Stimulated activated CD8-positive, alpha-beta memory T cell treated with anti-CD3 and anti-CD28 coated beads, Interleukin-2, amount 100 ng/mL, for 1 hour (primary cell): ENCODE measurements at places on chromosomes 11 and 22.

GRCh38 chr11:130085671-130086290 lies 16.1 kb downstream of the APLP2 start:
- DNase-seq, result no peak

GRCh38 chr22:45291931-45292290 lies 7.2 kb downstream of the UPK3A start:
- DNase-seq, result no peak

- no peak for DNase-seq
Measured at GRCh38 chr11:24531528-24531927, 34.7 kb downstream of the LUZP2 start.

- no peak for DNase-seq
Measured at GRCh38 chr11:7531011-7531410, 17.2 kb downstream of the PPFIBP2 start.

DNA sequence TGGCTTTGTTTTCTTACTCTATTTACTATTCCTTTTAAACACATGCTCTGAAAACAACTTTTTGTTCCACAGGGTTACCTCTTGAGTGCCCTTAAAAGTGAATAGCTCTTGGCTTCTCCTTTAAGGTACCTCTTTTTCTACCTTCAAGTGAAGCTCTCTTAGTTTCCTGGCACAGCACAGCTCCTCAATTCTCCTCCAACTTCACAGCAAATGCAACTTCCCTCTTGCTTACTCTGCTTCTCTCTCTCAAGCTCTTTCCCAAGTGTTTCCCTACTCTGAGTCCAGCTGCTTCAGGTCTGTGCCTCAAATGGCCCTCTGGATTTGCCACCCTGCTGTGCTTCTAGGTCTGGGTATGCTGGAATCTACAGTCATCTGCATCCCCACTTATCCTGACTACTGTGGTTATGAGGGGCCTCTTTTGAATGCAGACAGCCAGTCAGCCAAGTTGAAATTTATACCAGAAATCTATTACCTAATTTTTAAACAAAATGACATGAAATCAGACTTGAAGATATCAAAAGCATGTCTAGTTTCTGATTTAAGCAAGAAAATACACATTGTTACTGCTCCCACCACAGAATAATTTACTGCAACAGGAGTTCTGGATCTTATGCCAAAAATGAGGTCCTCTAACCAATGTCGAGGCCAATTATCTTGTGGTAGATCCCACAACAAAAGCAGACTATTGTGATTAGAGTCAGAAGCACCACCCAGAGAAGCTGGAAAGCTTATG lies 371.1 kb downstream of the SOX6 start:
- no peak for DNase-seq

DNA sequence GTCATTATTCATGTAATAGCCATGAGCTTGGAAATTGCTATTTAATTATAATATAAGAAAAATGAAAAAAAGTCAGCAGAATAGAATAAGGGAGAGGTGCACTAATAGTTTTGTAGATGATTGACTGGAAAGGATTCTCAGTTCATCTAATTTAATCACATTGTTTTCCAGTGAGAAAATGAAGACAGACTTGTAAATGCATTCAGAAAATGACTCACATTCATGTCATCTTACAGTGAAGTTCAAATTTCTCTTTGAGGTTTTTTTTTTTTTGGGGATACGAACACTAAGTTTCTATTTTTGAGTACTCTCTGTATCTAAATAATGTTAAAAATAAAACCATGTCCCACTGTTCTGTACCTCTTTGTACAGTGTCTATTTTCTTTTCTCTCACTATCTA lies 18.5 kb upstream of the OR4A16 start:
- DNase-seq, result no peak
